ENCODE measurements at places on chromosomes 11 and 22.

- no peak for DNase-seq
These were observed 11.5 kb downstream of the CCDC117 start for GRCh38 chr22:28783786-28784671.

DNA sequence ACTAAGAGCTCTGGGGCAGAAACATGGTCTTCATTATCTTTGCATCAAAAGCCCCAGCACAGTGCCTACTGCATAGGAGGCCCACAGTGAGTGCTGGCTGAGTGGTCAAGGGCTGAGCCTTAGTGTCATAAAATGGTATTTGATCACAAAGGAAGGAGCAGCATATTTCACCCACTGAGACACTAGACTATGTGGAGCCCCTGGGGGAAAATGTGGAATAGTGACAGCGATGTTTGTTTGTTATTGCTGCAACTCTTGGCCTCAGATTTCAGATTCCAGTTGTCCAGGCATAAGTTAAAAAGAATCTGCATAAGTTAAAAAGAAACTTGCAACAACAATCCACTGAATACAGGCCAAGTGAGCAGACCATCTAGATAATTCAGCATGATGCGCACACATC is 7.0 kb downstream of the KIRREL3 start:
- no peak for DNase-seq

GRCh38 chr11:128931668-128932067 is 11.0 kb downstream of the TP53AIP1 start:
- DNase-seq, result no peak

- no peak for DNase-seq
These were observed 33.0 kb upstream of the APOBEC3A start for GRCh38 chr22:38924347-38924952.
